ENCODE measurements at places on chromosomes 1 and 21. TPM values are rescaled to one million over a fixed set of nuclear protein-coding genes. Genes with fewer than 3 reads are reported as not detected.

The ASTN1 gene
- not detected for total RNA-seq

GRCh38 chr21:46562964-46563607 lies 41.8 kb downstream of the S100B start:
- no peak for DNase-seq
- no peak overlapping the region for H3K4me3 ChIP-seq
- H3K36me3 ChIP-seq = peaks cover 49% of the 10 kb centered on the region
- peaks cover 76% of the 10 kb centered on the region for H3K4me1 ChIP-seq
- H3K27me3 ChIP-seq = no peaks in the 10 kb centered on the region
- H3K27ac ChIP-seq = no peak overlapping the region

GRCh38 chr1:58971629-58972140 lies 187.8 kb upstream of the JUN start:
- no peak overlapping the region for H3K27ac ChIP-seq
- H3K4me1 ChIP-seq = peaks cover 29% of the 10 kb centered on the region
- no peak for DNase-seq
- H3K27me3 ChIP-seq = no peaks in the 10 kb centered on the region
- H3K4me3 ChIP-seq = no peak overlapping the region

DNA sequence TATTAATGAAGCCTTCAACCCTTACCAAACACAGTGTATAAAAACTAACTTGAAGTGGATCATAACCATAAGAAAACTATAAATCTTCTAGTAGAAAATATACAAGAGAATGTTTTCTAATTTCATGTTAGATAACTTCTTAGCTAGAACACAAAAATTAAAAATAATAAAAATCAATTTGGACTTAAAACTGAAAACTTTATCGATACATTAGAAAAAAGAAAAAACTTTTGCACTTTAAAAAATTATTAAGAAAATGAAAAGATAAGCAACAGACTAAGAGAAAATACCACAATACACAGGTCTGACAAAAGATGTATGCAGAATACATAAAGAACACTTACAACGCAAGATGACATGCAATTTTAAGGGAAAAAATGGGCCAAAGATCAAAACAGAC lies 8.7 kb downstream of the COP1 start:
- no peak overlapping the region for H3K27ac ChIP-seq
- peaks cover 27% of the 10 kb centered on the region for H3K4me1 ChIP-seq
- DNase-seq = no peak
- H3K36me3 ChIP-seq = no peaks in the 10 kb centered on the region
- H3K27me3 ChIP-seq = no peaks in the 10 kb centered on the region
- no peak overlapping the region for H3K4me3 ChIP-seq

GRCh38 chr1:35097224-35097623 lies 18.0 kb downstream of the ZMYM1 start:
- no peak overlapping the region for H3K4me3 ChIP-seq
- no peak for DNase-seq
- peaks cover 5% of the 10 kb centered on the region for H3K36me3 ChIP-seq
- no peaks in the 10 kb centered on the region for H3K27me3 ChIP-seq

- no peak for DNase-seq
- no peaks in the 10 kb centered on the region for H3K36me3 ChIP-seq
- no peak overlapping the region for H3K4me3 ChIP-seq
- no peaks in the 10 kb centered on the region for H3K27me3 ChIP-seq
These were observed 327.5 kb downstream of the SETD4 start for GRCh38 chr21:35732788-35733187.

DNA sequence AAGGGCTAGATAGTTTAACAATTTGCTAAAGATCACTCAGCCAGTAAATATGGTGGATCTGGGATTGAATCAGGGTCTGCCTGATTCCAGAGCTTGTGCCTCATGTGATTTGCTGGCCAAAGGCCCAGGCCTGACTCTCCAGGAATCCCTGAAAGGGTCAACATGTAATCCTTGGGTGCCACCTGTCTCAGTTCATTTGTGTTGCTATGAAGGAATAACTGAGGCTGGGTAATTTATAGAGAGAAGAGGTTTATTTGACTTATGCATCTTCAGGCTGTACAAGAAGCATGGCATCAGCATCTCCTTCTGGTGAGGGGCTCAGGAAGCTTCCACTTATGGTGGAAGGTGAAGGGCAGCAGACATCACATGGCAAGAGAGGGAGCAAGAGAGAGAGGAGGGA lies 144.9 kb downstream of the FCRL5 start:
- no peaks in the 10 kb centered on the region for H3K27me3 ChIP-seq
- H3K27ac ChIP-seq = peak overlapping the region; percentile 7
- no peak overlapping the region for H3K4me3 ChIP-seq
- H3K36me3 ChIP-seq = no peaks in the 10 kb centered on the region
